ENCODE measurements at places on chromosomes 12 and 14. TPM values are rescaled to one million over a fixed set of nuclear protein-coding genes. Genes with fewer than 3 reads are reported as not detected.

- DNase-seq, result no peak
These were observed 62.5 kb upstream of the MAX start for GRCh38 chr14:65164825-65165135.

- peak; percentile 35 for DNase-seq
These were observed 2.3 kb downstream of the MEG3 start for GRCh38 chr14:100828031-100828769.

The JAG2 gene
- 42.7 TPM for total RNA-seq

GRCh38 chr14:70361893-70362292 lies 2.4 kb upstream of the COX16 start:
- no peak for DNase-seq

DNA sequence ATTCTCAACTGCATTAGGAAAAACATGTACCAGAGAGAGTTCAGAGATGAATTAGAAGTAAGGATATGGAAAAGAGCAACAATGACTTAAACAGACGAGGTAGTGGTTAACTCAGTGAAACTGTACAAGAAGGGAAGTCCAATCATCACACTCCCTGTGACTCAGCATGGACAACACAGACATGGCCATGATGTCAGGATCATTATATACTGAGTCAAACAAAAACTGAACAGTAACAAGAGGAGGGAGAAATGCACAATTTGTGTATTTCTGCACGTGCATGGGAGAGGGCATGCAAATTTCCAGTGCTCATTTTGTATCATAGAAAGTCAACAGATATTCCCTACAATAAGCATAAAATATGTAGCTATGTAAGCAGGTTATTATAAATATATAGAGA lies 1037.8 kb downstream of the BCL11B start:
- DNase-seq, result no peak

GRCh38 chr12:78185651-78186050 lies 355.0 kb downstream of the NAV3 start:
- DNase-seq, result no peak

DNA sequence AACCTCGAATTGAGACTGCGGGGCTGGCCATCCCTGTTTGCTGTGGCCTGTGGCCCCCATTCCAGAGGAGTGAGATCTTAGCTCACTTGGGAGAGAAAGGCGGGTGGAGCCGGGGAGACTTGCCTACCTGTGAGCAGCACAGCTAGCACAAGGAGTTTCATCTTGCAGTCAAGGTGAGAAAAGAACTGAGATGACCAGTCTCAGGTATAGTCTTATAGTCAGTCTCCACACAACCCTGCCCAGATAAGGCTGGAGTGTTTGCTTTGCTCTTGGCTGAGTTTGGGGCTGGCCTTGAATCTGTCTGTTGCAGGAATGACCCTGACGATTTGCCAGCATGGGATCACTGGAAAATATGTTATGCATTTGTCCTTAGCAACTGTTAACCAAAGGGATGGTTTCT lies at the start of gene PLA2G1B:
TSS of gene PLA2G1B (minus strand) at position 187 of the 400 bp plus-strand sequence. CDS start at position 161, 26 bp downstream.
- no peak for DNase-seq

- peak; percentile 80 for DNase-seq
These were observed 154.9 kb downstream of the PELI2 start for GRCh38 chr14:56273155-56273554.

Measured in myocyte (in vitro differentiated cells).